CD4-positive, CD25-positive, alpha-beta regulatory T cell (primary cell): ENCODE measurements at places on chromosomes 3 and 15.
A peak's percentile ranks its signal among the peaks of the same experiment; 100 is the strongest.

- no peak for DNase-seq
These were observed 845.5 kb downstream of the ROBO2 start for GRCh38 chr3:77885381-77885780.

- no peak for DNase-seq
These were observed 32.3 kb downstream of the RNU5B-1 start for GRCh38 chr15:65336493-65337435.

GRCh38 chr3:172750069-172750367 is 508 bp upstream of the ECT2 start:
- DNase-seq: no peak

GRCh38 chr3:186001842-186002241 is 64.0 kb upstream of the TRA2B start:
- no peak for DNase-seq

- DNase-seq: peak; percentile 44
These were observed at the start of gene MESP2 for GRCh38 chr15:89776274-89777072. Gene MESP2 (plus strand): TSS chr15:89776332. CDS start chr15:89776358, 26 bp downstream.

GRCh38 chr15:97966924-97967620 is 6.6 kb downstream of the ARRDC4 start:
- no peak for DNase-seq

- no peak for DNase-seq
These were observed 64.2 kb upstream of the EPHA6 start for GRCh38 chr3:96750094-96750767.

- DNase-seq: no peak
These were observed 87.8 kb upstream of the MANF start for GRCh38 chr3:51297333-51297732.

DNA sequence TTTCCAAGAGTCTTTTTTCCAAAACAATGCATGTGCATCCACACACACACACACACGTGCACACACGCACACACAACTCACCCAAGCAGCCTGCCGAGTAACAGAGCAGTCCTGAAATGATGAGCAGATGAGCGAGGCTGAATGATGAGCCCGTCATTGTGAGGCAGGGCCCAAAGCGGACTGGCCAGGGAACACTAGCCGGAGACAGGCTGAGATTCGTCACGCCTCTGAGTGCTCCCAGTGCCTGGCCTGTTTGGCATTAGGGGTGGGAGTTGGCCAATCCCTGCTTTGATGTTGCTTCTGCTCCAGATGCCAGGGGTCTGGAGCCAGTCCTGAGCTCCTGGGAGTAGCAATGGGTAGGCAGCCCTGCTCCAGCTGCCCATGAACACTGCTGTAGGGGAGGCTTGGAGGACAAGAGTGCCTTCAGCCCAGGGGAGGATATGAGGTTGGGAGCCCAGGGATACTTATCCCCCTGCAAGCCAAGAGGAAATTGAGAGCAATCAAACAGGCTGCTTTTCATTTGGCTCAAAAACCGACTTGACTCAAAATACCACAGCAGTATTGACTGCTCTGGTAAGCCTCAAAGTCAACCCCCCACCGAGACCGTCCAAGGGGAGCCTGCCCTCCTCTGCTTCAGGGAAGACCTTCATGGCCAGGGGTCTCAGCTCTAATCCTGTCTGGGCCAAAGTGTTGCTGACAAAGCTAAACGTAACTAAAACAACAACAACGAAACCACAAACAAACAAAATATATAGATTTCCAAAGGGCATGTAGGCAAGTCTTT is 22.9 kb downstream of the COLQ start:
- DNase-seq: no peak

GRCh38 chr3:27049792-27050191 is 319.4 kb downstream of the NEK10 start:
- DNase-seq: no peak

GRCh38 chr3:155991847-155992246 is 121.4 kb downstream of the GMPS start:
- no peak for DNase-seq

DNA sequence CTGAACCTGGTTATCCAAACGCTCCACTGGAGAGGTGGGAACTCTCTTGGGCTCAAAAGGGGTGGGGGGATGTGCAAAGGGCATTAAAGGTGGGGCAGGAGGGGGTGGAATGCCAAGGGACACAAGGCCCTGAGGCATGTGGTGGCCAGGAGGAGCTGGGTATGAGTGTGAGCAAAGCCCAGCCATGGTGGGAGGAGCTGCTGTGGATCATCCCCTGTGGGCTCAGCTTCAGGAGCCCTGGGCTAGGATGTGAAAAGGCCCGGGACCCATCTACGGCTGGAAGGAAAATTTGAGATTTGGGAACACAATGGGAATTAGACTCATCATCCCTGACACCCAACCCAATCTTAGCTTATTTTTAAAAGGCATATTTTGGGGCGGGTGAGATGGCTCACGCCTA is 33.3 kb downstream of the MGLL start:
- no peak for DNase-seq

- no peak for DNase-seq
These were observed 32.2 kb downstream of the SSR3 start for GRCh38 chr3:156522673-156523072.

- DNase-seq: no peak
These were observed 20.3 kb downstream of the CAND2 start for GRCh38 chr3:12816521-12817342.

- DNase-seq: peak; percentile 8
These were observed 40.1 kb upstream of the TAFA4 start for GRCh38 chr3:68972358-68972979.

GRCh38 chr15:65376767-65377104 is 1.1 kb downstream of the IGDCC3 start:
- no peak for DNase-seq

DNA sequence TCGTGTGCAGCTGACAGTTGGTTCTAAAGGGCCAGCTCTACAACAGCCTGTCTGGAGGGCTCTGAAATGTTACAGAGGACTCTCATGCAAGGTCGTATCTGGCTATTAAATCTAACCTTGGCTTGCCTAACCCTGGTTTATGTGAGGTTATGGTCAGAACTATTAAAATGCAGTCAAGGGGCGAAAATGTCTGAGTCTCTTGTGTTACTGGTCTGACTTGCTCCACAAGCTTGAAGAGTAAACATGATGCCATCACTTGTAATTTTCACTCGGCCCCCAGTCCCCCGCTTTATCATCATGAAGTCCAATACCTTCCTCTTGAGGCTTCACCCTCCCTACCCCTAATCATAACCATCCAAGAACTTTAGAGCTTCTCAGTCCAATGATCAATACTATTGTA is 9.4 kb downstream of the ENTPD3 start:
- no peak for DNase-seq

GRCh38 chr3:186589856-186590579 is 19.5 kb downstream of the DNAJB11 start:
- no peak for DNase-seq

- no peak for DNase-seq
These were observed 54.1 kb downstream of the LEO1 start for GRCh38 chr15:51917493-51917892.

GRCh38 chr3:156300929-156301840 is 180.8 kb downstream of the KCNAB1 start:
- DNase-seq: no peak

- no peak for DNase-seq
These were observed 553.6 kb upstream of the NECTIN3 start for GRCh38 chr3:110518031-110518430.

GRCh38 chr3:157508461-157508860 is 5.2 kb upstream of the VEPH1 start:
- DNase-seq: no peak

DNA sequence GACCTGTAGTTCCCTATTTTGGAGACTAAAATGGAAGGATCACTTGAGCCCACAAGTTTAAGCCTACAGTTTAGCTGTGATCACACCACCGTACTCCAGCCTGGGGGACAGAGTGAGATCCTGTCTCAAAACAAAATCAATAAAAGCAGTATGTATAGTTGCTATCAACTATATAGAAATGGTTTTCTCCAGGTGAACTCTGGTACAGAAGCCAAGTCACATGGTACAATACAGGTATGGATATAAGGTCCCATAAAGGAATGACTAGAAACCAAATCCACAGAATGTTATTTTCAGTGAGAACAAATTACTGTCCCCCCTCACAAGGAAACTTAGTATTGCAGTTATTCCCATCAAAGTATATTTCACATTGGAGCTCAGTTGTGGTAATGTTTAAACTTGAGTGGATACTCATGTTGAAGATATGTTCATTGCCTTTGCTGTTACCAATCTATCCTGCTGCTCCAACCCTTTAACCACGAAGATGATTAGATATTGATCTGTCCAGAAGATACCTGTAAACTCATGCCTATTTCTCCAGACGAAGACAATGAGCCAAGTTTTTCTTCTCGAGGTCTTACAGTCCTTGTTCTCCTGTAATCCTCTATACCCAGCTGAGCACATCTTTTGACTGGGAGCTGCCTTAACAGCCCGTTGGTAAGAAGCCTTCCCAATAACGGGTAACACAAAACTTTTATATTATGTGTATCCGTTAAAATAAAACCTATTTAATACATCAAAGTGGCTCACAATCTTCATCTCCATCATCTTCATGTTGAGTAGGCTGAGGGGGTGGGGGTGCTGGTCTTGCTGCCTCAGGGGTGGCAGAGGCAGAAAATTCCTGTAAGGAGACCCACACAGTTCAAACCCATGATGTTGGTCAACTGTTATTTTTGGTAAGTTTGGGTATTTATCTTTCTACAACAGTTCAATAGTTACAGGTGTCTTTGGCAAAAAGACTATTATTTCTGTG is 24.6 kb downstream of the TRA2B start:
- no peak for DNase-seq

DNA sequence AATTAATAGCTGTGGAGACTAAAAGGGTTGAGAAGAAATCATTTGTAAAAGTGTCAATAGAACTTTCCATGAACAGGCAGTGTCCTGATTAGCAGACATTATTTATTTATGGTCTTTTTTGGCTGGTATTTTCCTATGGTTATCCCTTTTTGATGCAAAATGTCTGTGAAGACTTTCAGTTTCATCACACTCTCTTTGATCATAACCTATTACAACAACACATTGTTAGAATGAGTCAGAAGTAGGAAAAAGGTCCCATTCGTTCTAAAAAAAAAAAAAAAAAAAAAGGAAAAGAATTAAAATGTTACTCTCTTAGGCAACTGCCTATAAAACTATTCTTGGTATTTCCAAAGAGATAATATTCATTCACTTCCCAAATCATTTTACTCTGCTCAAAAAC is 62.1 kb downstream of the SLC49A4 start:
- no peak for DNase-seq

GRCh38 chr3:138381413-138381901 is 33.1 kb downstream of the MRAS start:
- DNase-seq: no peak

- DNase-seq: no peak
These were observed 155.4 kb downstream of the CACNA1D start for GRCh38 chr3:53649816-53650215.

GRCh38 chr15:60389261-60390077 is 8.3 kb downstream of the ANXA2 start:
- DNase-seq: peak; percentile 55

DNA sequence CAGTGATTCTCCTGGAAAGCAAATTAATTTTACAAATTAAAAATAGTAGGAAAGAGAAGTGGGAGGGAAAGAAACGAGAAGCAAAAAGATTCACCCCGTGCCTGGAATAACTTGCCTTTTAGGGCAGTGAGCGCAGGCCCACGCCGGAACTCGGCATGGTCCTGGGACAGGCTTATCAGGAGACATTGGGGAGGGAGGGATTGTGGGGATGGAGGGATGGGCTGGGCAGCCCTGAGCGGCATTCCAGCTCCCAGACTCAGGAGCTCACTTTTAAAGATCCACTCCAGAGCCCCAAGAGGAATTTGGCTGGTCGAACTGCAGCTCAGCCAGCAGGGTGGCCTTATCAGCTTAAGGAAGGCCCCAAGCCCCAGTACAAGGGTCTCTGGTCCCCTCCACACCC is 117.9 kb downstream of the ADCY5 start:
- no peak for DNase-seq

GRCh38 chr15:47473832-47474231 is 243.5 kb upstream of the SEMA6D start:
- no peak for DNase-seq

GRCh38 chr3:127984241-127984975 is 67.8 kb upstream of the SEC61A1 start:
- DNase-seq: no peak

DNA sequence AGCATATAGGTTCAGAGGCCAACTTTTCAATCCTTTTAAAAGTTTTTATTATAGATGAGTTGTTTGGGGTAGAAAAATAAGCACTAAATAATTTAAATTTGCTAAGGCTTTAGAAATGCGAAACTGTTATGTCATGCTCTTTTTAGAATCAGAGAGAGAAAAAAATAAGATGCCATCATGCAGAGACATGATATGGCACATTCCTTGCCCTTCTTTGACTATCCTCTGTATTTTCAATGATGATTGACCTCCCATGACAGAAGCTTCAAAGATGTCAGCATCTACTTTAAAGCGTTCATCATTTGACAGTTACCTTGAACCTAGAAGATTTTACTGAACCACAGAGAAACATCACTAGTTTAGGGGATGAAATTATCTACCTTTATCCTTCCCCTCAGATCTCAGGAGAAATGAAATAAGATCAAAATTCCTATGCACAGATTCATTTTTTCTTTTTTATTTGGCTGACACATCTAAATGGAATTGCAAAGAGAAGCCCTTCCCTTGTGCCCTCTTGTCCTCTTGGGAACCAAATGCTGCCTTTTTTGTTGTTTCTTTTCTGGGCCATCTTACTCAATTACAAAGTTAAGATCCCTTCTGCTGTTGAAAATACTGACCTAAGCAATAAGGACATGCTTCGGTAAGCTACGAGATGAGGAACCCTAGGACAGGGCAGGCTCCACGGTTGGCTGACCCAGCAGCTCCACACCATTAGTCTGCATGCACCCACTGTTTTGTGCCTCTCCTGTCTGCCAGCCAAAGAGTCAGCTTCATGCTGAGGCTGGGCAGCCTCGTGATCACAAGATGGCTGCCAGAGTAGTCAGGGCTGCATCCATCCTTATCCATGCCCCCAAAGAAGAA is 289.7 kb upstream of the TPM1 start:
- DNase-seq: no peak

DNA sequence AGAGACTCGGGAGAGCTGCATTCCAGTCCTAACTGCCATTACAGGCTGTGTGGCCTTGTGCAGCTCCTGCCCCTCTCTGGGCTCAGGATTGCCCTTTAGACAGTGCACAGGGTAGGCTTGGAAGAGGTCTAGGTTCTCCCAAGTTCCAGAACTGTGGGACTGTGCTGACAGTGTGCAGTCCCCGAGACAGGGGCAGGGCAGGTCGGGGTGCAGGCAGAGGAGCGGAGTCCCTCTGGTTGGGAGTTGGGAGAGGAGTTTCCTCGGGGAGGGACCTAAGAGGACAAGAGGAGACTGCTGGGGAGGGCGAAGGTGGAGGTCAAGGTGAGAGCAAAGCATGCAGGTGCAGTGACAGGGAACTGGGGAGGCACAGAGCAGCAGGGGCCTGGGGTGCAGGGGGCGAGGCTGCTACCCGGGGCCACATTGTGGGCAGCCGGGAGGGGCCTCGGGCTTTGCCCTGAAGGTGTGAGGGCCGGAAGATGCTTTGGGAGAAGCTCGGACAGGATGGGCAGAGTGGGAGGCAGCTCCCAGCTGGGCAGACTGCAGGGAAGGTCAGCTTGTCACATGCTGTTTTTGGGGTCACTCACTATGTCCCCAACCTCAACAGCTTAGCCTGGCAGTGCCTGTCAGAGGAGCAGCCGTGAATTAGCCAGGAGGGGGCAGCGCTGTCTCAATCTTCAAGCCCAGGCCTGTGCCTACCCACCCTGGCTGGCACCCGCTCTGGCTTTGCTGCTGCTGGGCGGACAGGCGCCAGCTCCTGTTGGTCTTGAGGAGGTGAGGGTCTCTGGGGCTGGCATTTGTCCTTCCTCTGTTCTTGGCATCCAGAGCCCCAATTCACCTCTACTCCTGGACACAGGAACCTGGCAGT is 15.4 kb upstream of the CSPG4 start:
- DNase-seq: peak; percentile 70
